Stimulated activated CD4-positive, alpha-beta T cell treated with anti-CD3 and anti-CD28 coated beads, Interleukin-4, amount 100 ng/mL, for 48 hours (primary cell): ENCODE measurements at places on chromosomes 16 and 17.

- DNase-seq = no peak
These were observed 19.5 kb downstream of the USP7 start for GRCh38 chr16:8943966-8944759.

- no peak for DNase-seq
These were observed 2104.7 kb downstream of the TP53TG3F start for GRCh38 chr16:35564148-35564547.

GRCh38 chr17:82042649-82043048 lies 5.2 kb upstream of the DCXR start:
- no peak for DNase-seq

- DNase-seq = no peak
These were observed 101.2 kb downstream of the PHKB start for GRCh38 chr16:47562366-47562765.

DNA sequence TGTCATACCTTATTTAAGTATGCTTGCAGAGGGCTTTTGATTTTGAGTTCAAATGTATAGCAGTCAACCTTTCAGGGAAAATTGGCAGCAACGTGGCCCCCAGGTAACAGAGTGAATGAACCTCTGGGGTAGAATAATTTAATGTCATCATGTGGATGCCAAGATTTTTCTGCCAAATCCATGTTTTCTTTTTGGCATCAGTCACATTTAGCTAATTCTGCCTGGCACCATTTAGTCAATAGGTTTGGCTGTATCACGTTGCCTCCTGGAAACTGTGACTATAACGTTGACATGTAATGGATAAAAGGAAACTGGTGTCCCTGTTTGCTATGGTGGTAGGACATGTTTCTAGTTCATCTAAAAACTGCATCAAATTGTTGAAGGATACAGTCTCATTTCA lies 115.5 kb downstream of the HS3ST2 start:
- DNase-seq = no peak
